ENCODE measurements at places on chromosomes 2 and 18.

DNA sequence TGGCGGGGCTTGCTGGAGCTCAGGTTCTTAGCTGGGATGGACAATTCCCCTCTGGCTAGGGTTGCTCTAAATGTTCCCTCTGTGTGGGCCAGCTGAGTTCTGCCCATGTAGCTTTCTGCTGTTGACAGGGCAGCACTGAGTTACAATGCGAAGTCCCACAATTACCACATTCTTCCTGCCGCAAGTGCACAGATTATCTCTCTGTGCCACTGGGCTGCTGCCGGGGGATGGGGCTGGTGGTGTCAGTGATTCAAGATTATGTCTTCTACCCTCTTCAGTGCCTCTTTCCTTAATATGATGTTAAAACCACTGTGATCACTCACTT lies 708.1 kb downstream of the SLC4A3 start:
- DNase-seq, result no peak

- DNase-seq, result no peak
Measured at GRCh38 chr2:164302786-164303185, 318.5 kb downstream of the GRB14 start.

GRCh38 chr2:39068299-39069135 lies 52.3 kb downstream of the SOS1 start:
- DNase-seq, result no peak

- no peak for DNase-seq
Measured at GRCh38 chr2:18749912-18750526, 160.7 kb upstream of the NT5C1B start.

GRCh38 chr2:152505495-152505906 lies 170.5 kb downstream of the FMNL2 start:
- no peak for DNase-seq

DNA sequence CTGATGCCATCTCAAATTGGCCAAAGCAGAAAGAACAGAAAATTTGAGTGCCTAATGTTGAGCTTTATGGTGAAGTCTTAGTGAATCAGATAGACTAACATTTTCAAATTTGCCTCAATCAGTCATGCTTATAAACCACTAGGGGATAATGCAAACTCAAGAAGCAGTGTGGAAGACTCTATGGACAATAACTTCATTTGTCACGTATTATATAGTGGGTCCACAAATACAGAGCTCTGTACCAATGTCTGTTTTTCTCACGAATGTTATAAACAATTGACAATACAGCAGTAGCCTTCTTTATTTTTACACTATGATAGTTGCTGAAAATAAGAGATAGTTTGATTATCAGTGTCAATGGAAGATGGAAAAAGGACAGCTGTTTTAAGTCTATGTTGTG lies 190.8 kb upstream of the SLC8A1 start:
- no peak for DNase-seq

DNA sequence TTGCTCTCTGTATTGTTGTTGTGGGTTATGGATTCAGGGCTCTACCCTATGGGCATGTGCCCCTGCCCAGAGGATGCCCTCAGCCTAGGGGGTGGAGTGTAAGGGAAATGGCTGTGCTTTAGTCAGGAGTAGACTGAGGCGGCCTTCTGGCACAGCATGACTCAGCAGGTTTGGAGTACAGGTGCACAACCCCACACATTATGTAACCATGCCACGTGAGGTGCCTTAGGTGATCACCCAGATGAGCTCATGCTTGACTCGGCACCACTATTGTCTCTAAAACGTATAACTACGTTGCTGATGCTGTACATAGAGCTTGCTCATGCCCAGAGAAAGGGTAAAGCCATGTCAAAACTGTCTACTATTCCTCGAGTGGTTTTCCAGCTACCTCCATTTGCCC lies 48.3 kb upstream of the ZC3H15 start:
- no peak for DNase-seq

DNA sequence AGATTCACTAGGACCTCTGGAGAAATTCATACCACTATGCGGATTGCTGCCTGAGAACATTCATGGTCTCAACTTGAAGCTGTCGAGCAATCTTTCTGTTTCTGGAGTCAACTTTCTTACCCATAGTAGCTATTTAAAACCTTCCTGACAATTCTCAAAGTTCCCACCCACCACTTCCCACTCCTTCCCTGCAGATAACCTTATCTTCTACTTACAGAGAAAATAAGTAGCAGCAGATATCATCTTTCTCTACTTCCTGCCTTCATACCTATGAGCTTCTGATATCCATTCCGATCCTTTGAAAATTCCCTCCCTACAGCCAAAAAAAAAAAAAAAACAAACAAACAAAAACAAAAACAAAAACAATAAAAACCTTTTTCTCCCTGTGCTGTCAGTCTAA lies 81.2 kb upstream of the CYRIA start:
- no peak for DNase-seq

GRCh38 chr2:129801575-129801974 lies 177.9 kb upstream of the RAB6C start:
- DNase-seq, result no peak

- DNase-seq, result no peak
Measured at GRCh38 chr18:36185157-36185556, 2.1 kb upstream of the MOCOS start.

DNA sequence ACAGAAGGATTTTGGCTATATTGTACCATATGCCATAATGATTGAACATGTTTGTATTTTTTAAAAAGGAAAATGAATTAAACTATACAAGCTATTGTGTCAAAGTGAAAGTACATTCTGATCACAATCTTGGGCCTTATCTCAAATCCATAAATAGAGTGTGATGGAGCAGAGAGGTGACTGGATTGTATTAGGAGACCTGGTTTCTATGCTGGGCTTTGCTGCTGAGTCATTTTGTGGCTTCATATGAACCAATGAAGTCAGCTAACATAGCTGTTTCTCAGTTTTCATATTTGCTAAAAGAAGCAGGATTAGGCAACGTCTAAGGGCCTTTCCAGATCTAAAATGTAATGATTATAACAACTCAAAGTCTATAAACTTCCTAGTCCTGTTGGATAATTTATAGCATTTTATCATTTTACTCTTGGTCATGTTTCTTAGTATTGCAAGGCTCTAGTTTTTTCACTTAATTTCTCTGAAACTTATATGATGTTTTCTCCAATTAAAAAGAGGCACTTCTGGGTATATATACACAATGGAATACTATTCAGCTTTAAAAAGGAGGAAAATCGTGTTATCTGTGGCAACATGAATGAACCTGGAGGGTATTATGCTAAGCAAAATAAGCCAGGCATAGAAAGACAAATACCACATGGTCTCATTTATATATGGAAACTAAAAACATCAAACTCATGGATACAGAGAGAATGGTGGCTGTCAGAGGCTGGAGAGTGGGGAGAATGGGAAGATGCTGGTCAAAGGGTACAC lies 112.3 kb downstream of the MEP1B start:
- DNase-seq, result no peak

DNA sequence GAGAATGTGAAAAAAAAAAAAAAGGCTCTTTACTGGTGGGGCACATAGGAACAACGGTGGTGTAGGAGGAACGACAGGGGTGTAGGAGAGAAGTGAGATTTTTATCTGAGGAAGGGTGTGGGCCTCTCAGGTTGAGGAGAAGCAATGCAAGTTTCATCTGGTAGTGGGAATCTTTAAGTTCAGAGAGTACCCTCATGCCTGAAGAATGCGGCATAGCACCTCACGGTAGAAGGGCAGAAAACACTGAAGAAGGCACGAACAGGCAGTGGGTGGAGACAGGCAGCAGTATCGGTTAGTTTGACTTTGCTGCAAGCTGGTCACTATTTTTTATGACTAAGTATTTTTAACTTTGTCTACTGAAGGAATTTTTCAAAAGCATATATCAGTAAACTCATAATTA lies 52.2 kb upstream of the TSPYL6 start:
- no peak for DNase-seq

DNA sequence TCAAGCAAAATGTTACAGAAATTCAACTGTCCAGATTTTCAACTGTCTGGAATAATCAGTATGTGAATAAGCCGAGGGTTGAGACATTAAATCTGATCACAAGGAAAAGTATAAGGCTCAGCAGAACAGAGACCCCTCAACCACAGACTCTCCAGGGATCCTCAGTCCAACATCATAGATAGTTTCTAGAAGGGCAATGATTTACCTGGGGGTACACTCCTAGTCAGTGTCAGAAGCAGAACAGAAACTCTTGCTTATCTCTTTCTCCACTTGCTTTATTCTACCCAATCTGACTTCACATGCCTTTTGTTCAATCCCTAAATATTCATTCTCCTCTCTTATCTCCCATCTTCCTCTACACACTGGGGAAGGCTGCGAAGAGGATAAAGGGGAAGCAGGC lies 36.4 kb downstream of the ICOS start:
- DNase-seq, result no peak

DNA sequence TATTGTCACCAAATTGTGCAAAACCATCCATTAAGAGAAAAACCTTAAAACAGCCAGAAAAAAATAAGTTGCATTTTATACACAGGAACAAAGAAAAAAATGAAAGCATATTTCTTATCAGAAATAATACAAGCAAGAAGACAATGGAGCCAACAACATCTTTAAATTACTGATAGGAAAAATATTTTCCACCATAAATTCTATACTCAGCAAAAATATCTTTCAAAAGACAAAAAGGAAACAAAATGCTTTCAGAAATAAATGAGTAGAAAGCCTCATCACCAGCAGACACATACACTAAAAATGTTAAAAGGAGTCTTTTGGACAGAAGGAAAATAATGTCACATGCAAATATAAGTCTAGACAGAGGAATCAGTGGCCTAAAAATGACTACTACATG lies 106.4 kb upstream of the TRIB2 start:
- no peak for DNase-seq

- DNase-seq, result no peak
Measured at GRCh38 chr18:75341267-75341666, 86.2 kb downstream of the SMIM21 start.

- no peak for DNase-seq
Measured at GRCh38 chr2:240252872-240253511, 112.5 kb upstream of the OTOS start.

DNA sequence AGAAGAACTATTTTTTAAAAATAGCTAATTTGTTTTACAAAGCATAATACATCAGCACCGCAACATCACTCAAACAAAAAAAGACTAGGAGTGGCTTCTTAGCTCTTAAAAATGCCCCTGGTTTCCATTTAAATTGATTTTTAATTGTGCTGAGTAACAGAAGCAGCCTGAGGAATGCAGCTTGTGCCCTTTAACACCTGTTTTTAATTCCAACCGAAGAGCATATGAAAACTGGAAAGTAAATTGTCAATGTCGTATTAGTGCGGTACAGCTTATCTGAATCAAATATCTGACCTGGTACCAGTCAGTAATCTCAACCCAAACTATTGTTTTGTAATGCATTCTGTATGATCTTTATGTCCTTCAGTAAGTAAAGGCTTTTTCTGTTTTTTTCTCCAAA lies 13.2 kb upstream of the CD302 start:
- DNase-seq, result no peak

DNA sequence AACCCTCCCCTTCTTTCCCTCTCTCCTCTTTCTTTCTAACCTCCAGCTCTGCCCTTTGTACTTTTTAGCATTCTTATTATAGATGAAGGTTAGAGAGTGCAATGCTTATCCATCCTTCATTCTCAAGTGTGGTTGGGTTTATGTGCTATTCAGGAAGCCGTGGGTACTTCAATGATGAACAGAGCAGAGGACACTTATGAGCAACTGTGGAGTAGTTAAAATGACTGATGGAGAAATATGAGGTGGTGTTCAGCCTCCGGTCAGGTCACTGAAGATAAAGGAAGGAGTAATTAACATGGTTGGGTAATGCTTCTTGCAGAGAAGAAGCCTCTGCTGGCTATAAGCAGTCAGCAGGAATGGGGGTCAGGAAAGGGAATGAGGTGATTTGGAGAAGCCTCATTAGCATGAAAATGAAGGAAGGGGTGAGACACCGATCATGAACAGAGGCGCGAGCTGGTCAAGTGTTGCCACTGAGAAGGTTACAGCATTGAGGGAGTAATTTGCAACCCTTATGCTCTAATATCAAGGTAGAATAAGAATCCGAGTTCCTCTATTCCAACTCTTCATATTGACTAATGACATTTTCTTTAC lies 174.7 kb downstream of the LPIN1 start:
- DNase-seq, result no peak

GRCh38 chr2:220334210-220334609 lies 706.8 kb downstream of the SLC4A3 start:
- DNase-seq, result no peak
